ENCODE measurements at places on chromosomes 16 and 17.
A peak's percentile ranks its signal among the peaks of the same experiment; 100 is the strongest.

GRCh38 chr16:88295671-88296436, 86.9 kb upstream of the ZNF469 start:
- no peak for DNase-seq

GRCh38 chr16:66968847-66969246, 7.8 kb downstream of the CES3 start:
- DNase-seq: no peak

- DNase-seq: no peak
These were observed 15.6 kb upstream of the CEP20 start for GRCh38 chr16:15903960-15904359.

GRCh38 chr17:7079581-7080455, at the start of gene CLEC10A:
Gene CLEC10A, minus strand, starts transcription at chr17:7080251. Its CDS starts 1,439 bp downstream, at chr17:7078812.
- DNase-seq: no peak

GRCh38 chr17:40329839-40330794, 21.1 kb downstream of the RARA start:
- DNase-seq: no peak

- DNase-seq: no peak
These were observed 237.3 kb upstream of the TNRC6C start for GRCh38 chr17:77720946-77721845.

DNA sequence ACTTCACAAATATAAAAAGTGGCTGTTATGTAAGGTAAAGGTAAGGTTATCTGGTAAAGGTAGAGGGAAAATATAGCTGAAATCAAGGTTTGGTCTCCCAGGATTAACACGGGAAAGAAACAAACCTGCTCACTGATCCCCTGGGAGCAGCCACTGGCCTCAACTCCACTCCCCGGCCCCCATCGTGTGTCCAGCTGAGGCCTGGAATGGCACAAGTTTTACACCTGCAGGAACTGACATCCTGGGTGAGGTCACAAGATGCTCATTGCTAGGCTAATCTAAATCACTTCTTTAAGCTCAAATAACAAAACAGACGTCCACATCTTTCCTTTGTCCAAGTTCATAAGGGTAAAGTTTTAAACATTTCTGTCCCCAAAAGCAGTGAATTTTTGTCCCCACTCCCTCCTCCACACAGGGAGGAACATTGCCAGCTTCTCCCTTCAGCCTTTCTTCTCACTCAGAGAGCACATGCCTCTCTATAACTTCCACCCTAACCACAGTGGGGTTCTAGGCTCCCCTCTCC, 46.3 kb downstream of the ERN1 start:
- no peak for DNase-seq

GRCh38 chr17:79799538-79800324, 2.9 kb upstream of the CBX8 start:
- no peak for DNase-seq

GRCh38 chr17:28133562-28133970, 91.1 kb downstream of the NLK start:
- DNase-seq: peak; percentile 14

DNA sequence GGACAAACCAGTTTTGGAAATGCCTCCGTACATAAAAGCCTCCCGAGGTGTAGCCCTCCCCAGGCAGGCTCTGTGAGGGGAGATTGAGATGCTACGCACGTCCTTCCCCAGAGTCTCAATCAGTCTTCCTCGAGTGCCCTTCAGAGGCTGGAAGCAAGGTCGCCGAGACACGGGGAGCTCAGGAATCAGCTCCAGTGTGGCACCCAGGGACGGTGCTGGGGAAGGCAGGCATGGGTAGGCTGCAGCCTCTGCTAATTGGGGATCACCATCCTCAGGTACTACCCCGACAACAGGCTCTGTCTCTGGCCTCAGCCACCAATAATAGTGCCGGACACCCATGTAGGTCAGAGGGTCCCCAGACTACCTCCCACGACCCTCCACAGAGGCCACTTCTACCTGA, 28.1 kb upstream of the GSG1L start:
- no peak for DNase-seq

DNA sequence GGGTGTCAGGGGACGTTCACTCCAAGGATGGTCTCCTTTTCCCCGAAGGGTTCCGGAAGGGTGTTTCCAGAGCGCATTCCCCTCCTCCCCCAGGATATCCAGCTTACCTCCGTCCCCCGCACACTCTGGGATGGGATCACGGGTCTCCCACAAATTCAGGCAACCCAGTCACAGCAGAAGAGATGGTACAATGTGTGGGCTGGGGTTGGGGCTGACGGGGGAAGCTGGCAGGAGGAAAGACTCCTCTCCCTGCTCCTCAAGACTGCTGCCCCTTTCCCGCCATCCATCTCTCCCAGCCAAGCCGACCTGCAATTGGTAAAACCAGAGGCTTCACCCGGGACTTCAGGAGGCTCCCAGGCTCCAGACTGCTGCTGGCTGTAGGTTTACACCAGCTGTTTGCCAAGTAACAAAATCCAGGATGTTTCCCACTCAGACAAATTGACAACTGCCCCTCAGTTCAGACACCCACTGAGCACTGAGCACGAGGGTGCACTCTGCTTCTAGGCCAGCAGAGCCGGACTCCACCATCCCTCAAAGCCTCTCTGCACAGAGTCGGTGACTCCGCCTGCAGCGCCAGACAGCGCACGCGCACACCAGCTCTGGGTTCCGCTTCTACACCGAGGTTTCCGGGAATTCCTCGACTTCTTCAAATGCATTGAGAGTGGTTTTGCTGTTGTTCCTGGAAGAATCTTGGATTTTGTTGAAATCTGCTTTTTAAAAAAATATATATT, 37.7 kb downstream of the ASPA start:
- DNase-seq: no peak

- DNase-seq: no peak
These were observed 127.5 kb upstream of the CRHR1 start for GRCh38 chr17:45656527-45657181.

GRCh38 chr16:19179546-19180490, 11.8 kb downstream of the SYT17 start:
- DNase-seq: no peak

DNA sequence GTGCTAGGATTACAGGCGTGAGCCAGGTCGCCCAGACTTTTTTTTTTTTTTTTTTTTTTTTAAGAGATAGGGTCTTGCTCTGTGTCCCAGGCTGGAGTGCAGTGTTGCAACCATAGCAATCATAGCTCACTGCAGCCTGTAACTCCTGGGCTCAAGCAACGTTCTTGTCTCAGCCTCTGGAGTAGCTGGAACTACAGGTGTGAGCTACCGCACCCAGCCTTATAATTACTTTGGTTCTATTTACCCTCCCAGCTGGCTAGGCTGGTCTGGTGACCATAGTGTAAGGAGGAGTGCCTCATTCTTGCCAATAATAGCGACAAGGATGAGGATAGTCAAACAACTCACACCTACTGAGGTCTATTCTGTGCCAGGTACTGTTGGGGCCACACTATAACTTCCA, 39.6 kb upstream of the USP7 start:
- DNase-seq: no peak

DNA sequence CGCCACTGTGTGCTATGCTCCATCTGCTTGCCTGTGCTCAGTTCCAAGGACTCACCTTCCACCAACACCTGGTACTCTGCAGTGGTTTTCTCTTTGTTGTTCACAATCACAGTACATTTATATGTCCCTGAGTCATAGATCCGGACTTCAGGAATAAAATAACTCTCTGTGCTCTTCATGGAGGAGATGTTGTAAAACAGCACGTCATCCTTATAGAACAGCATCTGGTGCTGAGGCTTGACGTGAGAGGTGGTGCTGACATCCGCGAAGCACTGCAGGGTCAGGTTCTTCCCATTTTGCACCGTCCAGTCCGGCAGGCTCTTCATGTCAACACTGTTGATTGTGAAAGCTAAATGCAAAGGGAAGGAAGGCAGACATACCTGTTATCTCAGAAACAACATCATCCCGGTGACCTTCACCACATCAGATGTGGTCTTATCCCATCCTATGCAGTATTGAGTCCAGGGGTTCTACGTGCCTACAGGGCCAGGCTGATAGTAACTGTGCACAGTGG, 12.8 kb downstream of the PECAM1 start:
- no peak for DNase-seq

DNA sequence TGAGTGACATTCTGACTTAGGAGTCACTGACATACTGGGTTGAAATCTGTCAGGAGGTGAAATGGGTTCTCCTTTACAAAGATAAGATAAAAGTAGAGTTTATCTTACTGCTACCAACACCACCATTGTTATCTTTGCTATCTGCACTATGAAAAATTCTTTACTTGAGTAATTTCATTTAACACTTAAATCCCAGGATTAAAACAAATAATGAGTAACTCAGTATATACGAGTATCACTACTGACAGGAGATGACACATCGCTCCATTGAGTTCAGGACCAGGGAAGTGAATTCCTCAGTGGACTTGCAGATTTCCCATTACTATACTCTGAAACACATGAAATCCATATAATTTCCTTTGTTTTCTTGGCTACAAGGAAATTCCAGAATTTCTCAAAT, 242.1 kb upstream of the NLRP1 start:
- no peak for DNase-seq

GRCh38 chr16:88631384-88631783, 7.0 kb upstream of the IL17C start:
- no peak for DNase-seq

DNA sequence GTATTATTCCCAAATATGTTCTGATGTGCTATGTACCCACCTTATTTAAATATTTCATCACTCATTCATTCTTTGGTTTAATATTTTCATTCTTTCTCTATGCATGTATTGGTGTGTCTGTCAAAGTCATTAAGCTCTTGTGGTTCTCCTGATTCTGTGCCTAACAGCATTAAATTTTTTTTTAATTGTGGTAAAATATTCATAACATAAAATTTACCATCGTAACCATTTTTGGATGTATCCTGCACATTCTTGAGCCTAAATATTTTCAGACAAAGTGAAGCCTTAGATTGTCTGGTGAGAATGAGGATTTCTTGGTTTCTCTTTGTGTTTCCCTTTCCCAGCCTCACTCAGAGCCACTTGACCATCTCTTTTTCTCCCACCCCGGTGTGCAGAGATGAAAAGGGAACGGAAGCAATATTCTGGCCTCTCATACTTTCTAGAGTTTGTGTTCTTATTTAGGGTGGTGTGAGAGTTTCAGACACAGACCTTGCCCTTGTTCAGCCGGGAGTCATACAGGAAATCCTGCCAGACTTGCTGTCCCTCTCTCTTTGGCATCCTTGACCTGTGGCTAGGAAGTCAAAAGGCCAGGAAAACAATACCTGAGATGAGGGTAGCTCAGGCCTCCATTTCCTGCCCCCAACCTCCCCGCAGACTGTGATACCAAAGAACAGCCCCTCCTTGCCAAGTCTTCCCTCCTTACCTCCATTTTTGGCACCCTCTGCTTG, 4.9 kb downstream of the CCL5 start:
- DNase-seq: no peak

GRCh38 chr17:4527566-4528125, 27.5 kb downstream of the MYBBP1A start:
- DNase-seq: no peak

GRCh38 chr16:84042308-84042878, at the start of gene SLC38A8:
Gene SLC38A8, minus strand, starts transcription at chr16:84042795. Its CDS starts 638 bp downstream, at chr16:84042157.
- no peak for DNase-seq

GRCh38 chr16:48444574-48444973, 59.4 kb upstream of the SIAH1 start:
- peak; percentile 61 for DNase-seq

DNA sequence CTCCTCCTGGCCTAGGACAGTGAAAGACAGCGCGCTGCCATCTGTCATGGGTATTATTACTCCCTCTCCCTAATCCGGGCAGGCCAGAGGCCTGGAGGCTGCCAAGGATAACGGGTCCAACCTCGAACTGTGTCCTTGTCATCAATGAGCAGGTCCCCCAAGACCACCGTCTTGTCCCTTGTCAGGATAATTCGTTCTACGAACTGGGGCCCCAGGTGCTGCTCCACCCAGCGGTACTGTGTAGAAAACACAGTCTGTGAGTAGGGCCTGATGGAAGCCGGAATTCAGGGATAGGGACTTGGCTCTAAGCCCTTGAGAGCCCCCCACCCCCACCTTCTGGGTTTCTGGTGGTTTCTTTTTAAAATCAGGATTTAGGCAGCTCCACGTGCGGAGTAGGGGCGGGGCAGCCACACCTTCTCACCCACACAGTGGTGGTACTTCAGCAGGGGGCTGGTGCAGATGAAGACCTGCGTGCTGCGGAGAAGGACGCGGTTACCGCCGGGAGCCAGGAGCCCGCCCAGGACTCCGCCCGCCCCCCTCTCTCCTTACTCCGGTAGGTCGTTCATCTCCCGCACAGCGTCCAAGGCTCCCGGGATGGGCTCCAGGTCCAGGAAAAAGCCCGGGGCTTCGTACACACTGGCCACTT, 787 bp downstream of the NT5C start:
- no peak for DNase-seq

- no peak for DNase-seq
These were observed 977.4 kb downstream of the KCNJ18 start for GRCh38 chr17:22669721-22670120.

GRCh38 chr17:2688351-2689342, 22.9 kb downstream of the CLUH start:
- DNase-seq: no peak

GRCh38 chr16:1825864-1826690, 548 bp downstream of the HAGH start:
- no peak for DNase-seq

DNA sequence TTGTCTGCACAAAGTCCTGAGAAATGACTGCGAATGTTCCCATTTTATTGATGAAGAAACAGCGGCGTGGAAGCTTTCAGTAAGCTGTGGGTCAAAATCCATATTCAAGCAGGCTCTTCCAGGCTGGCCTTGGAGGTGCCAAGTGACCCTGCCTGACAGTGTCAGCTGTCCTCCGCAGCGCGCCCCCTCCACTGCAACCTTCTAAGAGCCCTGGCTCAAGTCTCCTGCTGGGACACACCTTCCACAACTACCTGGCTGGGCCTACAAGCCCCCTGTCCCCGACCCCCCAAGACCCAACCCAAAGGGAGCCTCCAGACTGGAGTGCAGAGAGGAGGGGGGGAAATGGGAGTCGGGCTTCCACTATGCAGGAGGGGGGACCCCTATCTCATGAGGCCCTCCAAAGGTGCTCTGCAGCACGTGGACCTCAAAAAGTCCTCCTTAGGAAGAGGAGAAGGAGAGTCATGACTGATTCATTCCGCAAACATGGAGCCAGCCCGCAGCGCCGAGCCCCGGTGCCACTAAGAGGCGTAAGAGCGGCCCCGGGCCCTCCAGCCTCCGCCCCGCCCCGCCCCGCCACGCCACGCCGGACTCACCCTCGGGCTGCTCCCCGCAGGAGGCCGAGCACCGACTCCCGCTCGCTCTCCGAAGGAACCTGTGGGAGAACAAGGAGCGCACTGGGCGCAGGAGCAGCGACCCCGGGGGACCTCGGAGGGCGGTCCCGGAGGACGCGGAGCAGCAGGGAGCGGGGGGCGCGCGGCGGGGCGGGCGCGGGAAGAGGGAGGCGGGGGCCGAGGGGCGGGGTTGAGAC, 574 bp downstream of the MPP3 start:
- DNase-seq: peak; percentile 16

GRCh38 chr16:89600427-89600826, 13.0 kb upstream of the DPEP1 start:
- no peak for DNase-seq
